ENCODE measurements at places on chromosomes 16 and 17.

GRCh38 chr16:27333549-27333948, 19.8 kb downstream of the IL4R start:
- DNase-seq: no peak

DNA sequence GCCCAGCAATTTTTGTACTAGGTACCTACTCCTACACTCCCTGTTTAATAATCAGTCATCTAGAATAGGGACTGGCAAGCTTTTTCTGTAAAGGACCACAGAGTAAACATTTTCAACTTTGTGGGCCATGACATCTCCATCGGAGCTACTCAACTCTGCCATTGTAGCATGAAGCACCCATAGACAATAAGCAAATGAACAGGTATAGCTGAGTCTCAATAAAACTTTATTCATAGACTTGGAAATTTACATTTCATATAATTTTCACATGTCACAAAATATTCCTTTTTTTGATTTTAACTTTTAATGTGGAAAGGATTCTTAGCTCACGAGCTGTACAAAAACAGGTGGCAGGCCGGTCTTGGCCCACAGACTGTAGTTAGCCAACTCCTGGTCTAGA, 345.8 kb downstream of the SOX9 start:
- no peak for DNase-seq

DNA sequence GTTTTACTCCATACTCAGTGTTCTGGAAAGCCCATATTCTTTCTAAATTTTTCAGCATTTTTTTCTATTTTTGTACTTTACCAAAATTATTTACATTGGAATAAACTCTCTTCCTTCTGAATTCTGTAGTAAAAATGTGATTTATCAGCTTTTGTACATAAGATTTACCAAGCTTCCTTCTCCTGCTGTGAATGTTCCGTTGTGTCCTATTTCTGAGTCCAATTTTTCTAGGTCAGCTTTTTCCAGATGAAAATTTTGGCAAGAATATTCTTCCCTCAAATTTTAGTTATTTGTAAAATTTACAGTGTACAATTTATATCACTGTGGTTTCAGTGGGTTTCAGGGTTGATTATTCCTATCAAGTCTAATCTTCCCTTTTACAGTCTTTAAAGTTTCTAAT, 27.5 kb downstream of the ASPA start:
- no peak for DNase-seq

DNA sequence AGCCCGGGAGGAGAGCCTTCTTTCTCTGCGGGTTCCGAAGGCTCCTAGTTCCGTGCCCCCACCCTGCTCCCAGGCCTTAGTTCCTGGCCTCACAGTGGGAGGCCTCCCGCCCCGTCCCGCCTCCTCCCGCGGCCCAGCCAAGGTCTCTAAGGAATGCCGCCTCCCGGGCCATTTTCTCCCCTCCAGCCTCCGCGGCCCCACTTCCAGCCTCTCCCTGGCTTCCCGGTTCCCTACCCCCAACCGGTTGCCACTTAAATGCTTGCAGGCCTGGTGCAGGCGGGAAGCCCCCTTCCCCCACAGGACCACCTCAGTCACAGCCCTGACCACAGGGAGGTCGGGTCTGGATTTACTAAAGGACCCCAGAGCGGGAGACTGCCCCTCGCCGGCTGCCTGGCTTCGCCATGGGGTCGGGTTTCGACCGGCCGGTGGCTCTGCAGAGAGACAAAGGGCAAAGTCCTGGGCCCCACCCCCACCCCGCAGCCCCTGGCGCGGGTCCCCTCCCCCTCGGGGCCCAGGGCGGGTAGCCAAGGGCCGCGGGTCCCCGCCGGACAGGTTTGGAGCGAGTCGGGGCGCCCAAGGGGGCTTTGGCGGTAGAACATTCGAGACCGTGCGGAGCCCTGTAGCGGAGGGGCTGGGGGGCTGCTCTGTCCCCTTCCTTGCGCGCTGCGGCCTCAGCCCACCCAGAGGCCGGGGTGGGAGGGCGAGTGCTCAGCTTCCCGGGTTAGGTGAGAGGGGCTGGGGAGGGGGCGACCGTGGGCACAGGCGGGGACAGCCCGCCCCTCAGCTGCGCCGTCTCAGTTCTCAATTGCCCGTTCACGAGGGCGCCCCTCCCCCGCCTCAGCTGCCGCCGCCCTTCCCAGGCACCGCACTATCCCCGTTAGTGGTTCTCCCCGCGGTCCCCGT, 16.4 kb downstream of the IGF2BP1 start:
- DNase-seq: no peak

DNA sequence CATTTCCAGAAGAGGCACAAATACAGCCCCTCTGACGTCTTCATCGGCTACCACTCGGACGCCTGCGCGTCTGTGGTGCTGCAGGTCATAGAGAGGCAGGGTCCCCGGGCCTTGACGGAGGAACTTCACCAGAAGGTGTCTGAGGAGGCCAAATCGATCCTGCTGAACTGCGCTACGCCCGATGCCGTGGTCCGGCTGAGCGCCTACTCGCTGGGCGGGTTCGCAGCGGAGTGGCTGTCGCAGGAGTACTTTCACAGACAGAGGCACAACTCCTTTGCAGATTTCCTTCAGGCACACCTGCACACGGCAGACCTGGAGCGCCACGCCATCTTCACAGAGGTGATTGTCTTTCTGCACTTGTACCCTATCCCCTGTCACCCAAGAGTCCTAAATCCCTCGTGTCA, 67.0 kb upstream of the ENDOV start:
- DNase-seq: no peak

DNA sequence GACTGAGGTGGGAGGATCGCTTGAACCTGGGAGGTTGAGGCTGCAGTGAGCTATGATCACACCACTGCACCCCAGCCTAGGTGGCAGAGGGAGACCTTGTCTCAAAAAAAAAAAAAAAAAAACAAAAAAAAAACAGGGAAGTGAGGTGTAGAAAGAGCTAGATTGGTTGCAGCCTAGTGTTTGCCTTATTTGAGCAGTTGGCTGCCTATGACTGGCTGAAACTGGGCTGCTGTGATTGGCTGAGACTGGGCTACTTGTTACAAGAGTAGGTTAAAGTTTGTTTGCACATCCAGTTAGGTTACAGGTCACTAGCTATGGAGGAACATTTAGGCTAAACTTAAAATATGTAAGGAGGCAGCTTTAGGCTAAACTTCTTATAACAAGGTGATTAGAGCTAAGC, 5.7 kb downstream of the DHRS7B start:
- peak; percentile 27 for DNase-seq

DNA sequence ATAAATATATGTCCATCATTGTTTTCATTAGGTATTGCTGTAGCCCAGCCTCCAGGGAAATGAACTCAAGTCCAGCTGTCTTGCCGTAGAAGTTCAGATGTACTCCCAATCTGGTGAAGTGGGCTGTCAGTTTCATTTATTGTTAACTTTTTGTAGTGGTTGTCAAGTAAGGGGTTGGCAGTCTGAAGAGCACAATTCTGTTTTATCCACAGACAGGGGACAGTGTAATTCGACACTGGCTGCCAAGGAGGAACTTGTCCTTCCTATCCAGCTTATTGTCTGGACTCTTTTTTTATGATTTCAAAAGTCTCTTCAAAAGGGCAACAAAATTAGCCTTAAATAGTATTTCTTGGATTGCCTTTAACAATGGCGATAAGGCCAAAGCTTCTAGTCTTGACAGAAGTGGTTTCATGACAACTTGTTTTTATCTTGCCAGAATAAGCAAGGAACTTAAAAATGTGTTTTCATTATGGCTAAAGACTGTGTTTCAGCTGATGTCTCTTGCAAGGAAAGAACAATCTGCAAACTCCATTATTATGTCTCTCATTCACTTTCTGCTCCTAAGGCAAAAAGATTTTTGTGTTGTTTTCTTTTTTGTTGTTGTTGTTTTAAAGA, 73.9 kb upstream of the TANC2 start:
- DNase-seq: peak; percentile 47

DNA sequence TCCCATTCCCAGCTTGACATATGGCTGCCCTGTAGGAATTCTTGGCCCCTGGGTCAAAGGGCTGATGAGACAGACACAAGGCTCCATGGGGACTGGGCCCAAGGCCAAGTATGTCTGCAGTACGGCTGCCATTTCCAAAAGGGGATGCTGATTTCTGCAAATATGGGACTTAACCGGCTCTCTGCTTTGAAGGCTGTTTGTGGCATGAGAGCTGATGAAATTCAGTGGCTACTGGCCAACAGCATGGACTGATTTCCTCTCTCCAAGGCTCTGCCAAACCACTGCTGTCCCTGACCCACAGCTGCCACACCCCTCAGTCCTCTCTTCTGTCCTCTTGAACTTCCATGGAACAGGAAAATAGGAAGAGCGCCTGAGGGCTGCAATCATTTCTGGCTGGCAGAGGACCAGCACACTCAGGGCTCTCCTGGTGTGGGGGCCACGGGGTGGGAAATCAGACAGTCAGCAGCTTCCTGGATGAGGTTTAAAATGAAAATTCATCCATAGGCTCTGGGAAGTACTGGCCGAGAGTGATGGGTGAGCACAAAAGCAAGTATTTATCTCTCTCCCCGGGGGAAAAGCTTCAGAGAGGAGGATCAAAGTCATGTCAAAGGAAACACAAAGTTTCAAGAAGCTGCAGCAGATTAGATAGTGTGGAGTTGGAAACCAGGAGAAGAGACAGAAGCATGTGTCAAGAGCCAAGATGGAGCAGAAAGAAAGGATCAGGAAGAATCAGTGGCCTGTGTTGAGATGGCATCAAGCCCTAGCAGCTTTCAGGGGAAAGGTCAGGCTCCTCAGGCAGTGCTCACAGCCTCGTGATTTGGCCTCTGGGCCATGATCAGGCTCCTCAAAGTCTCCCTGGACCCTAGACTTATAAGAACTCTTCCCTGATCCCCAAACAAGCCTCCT, 64.1 kb upstream of the SREBF1 start:
- no peak for DNase-seq

GRCh38 chr16:82626791-82627261, at the start of gene CDH13:
Gene CDH13 (plus strand): TSS chr16:82626969.
- no peak for DNase-seq

GRCh38 chr16:77963185-77964044, 58.9 kb upstream of the CLEC3A start:
- peak; percentile 24 for DNase-seq

DNA sequence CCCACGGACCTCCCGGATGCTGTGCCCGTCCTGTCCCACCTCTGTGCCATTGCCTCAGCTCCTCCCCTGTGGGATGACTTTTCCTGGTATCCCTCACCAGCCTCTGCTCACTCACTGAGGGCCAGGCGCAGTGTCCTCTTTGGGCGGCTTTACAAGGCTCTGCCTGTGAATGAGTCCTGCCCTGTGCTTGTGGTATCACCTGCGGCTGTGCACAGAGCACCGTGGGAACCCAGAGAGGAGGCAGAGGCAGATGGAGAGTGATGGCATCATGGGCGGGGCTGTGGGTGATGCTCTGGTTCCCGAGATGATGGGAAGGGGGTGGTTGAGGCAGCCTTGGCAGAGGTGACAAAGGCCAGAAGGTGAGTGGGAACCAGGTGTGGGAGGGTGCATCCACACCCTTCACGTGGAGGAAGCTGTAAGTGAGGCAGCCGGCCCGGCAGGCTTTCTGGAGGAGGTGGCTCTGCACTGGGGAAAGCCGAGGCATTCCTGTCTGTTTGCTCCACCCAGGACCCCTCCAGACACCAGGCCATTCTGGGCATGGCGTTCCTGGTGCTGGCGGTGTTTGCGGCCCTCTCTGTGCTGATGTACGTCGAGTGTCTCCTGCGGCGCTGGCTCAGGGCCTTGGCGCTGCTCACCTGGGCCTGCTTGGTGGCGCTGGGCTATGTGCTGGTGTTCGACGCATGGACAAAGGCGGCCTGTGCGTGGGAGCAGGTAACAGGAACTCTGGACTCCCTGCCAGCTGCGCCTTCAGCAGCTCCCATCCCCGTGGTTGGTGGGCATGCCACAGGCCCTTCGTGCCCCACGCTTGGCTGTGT, 23.8 kb downstream of the ADCY7 start:
- no peak for DNase-seq

DNA sequence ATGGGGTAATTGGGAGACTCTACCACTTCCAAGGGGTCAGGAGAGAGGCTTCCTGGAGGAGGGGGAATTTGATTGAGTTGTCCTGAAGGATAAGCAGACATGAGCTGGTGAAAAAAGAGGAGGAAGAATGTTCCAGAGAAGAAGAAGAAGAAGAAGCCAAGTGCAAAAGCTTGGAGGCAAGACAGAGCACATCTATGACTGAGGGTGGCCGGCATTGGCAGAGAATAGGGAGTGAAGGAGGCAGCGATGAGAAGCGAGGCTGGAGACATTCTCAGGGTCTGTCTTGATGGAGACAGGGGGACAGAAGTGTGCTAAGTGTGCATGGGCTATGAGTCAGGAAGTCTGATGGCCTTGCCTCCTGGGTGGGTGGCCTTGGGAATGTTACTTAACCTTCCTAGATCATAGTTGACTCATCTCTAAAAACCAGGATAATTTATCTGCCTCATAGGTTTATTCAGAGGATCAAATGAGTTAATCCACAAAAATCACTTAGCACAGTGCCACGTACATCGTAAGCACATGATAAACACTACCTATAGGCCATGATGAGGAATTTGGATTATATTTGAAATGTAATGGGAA, 171.7 kb downstream of the ABCC12 start:
- DNase-seq: no peak

DNA sequence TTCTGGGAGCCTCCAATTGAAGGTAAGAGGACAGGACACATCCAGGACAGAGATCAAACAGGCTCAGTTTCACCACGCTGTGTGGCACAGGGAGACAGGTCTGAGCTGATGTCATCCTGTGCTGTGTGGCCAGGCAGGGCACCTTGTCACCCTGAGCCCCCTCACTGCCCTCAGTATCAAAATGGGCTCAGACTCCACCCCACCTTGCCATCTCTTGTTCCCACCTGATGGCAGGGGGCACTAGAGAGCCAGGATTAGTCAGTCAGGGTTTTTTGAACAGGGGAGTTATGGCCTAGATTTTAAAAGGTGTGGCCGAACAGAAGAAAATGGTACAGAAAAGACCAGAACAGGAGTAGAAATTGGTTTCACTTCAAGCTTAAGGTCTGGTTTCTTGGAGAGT, 2.6 kb downstream of the KAT2A start:
- DNase-seq: peak; percentile 58

GRCh38 chr16:62475573-62475972, 439.3 kb upstream of the CDH8 start:
- DNase-seq: no peak
